ENCODE measurements at places on chromosomes 7 and 10. TPM values are rescaled to one million over a fixed set of nuclear protein-coding genes. Genes with fewer than 3 reads are reported as not detected.

IFIT1B gene
- not detected for polyA plus RNA-seq

SPAG6 gene
- polyA plus RNA-seq, result 16.3 TPM

RGR gene
- polyA plus RNA-seq, result 3.9 TPM

WEE2 gene
- not detected for polyA plus RNA-seq
